Stimulated activated CD4-positive, alpha-beta T cell treated with anti-CD3 and anti-CD28 coated beads, Interleukin-15, amount 100 ng/mL, for 1 hour (primary cell): ENCODE measurements at places on chromosomes 2 and 18.

DNA sequence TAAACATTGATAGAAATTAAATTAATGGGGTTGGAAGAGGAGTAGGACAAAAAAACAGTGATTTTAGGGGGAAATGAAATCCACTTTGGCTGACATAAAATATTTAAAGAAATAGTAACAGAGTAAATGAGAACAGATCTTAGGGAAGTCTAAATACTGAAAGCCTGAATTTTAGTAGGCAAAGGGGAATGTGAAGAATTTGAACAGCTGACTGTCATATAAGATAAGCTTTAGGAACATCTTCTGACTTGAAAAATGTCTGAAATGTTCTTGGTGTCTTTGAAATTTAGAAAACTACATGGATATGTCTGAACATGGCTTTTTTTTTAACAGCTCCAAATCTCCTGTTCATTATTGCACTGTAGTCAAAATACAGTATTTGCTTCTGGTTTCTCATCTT lies 150.3 kb downstream of the CALCRL start:
- no peak for DNase-seq

- DNase-seq, result no peak
Observed at GRCh38 chr18:57278933-57279332, 73.4 kb upstream of the ST8SIA3 start.

GRCh38 chr18:10726198-10727068 lies 200.6 kb downstream of the NAPG start:
- DNase-seq, result no peak

GRCh38 chr18:55893948-55894347 lies 306.0 kb upstream of the TCF4 start:
- DNase-seq, result no peak

DNA sequence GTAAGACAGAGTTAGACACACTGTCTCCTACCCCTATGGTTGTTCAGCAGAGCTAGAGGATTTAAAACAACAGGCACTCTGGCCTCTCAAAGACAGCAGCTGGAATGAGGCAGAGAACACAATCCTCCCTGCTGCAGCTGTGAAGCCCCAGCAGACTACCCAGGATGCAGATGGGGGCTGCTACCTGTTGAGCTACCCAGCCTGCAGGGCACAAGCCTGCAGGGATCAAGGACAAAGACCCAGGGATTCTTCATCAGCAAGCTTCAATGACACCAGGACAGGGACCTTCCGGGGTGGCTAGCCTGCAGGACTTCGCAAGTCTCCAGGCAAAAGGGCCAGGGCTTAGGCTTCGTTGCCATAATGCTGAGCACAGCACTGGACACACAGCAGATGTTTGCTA lies 27.2 kb downstream of the GALNT14 start:
- DNase-seq, result no peak

DNA sequence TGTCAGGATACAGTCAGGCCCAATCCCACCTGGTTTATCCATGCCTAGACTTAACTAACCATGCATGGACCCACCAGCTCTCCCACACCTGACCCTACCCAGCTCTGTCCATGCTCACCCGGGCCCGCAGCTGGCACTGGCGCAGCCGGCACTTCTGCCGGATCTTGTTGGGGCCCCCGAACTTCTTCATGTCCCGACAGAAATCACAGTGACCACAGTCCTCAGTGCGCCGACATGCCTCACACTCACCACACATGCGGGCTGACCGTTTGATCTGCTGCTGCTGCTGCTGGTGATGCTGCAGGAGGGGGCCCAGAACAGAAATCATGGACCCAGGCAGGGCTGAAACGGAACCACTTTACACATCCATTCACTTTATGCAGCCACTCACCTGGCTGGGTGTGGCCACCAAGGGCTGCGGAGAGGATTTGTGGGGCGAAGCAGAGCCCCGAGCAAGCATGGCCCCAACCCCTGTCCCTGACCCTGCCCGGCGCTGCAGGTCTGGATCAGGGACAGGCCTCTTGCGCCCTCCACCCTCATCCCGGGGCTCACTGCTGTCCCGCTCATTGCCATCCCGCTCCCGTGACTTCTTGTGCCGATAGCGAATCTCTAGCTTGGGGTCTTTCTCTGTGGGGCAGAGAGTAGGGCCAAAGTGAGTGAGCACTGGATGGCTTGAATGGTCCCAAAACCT lies 1.7 kb downstream of the CXXC1 start:
- DNase-seq, result no peak

- no peak for DNase-seq
Observed at GRCh38 chr2:97701851-97702465, 11.4 kb upstream of the ZAP70 start.

- no peak for DNase-seq
Observed at GRCh38 chr2:205077159-205077558, 531.9 kb downstream of the PARD3B start.

- DNase-seq, result no peak
Observed at GRCh38 chr2:70673041-70673647, 94.9 kb downstream of the ADD2 start.

DNA sequence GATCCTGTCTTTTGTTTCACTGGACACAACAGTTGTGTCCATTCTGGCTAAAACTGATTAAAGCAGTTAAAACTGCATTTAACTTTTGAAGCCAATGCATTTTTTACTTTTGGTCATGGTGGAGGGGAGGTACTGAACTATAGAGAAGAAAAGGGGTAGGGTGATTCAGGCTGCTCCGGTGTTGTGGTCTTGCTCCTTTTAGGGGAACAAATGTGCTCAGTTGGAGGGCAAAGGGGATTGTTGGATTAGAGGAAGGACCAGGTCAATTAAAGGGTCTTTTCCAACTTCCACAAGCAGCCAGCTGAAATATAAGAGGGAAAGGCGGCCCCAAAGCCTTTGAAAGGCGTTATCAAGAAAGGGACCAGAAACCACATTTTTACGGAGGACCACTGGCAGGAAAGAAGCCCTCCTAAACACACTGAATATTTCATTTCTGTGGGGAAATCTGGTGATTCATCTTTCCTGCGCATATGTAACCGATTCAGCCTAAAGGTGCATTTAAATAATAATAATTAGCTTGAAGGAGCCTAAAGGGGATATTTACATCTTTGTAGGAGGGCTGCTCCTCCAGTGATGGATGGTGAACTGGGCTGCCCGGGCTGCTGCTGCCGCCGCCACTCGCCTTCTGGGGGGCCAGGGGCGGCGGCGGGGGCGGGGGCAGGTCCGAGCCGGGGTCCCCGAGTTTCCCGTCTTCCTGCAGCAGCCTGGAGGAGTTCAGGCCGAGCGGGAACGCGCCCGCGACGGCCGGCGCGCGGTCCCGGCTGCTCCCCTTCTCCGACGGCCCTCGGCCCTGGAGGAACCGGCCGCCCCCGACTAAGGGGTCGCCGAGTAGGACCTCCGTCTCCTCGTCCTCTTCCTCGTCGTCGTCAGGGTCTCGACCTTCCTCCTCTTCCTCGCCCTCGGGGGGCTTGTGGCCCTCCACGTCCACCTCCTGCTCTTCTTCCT lies 5.2 kb downstream of the SKOR2 start:
- no peak for DNase-seq

GRCh38 chr2:75772908-75773630 lies 62.4 kb upstream of the GCFC2 start:
- no peak for DNase-seq
